ENCODE measurements at places on chromosomes 5 and 9.

GRCh38 chr9:1460143-1460769 is 410.1 kb downstream of the DMRT2 start:
- no peak for DNase-seq

GRCh38 chr9:18194316-18194715 is 279.6 kb upstream of the ADAMTSL1 start:
- no peak for DNase-seq

GRCh38 chr9:115296831-115297565 is 179.0 kb upstream of the TNC start:
- no peak for DNase-seq

- DNase-seq = no peak
Observed at GRCh38 chr5:154831451-154831850, 19.0 kb downstream of the FAXDC2 start.

- DNase-seq = no peak
Observed at GRCh38 chr9:134783699-134784039, 96.9 kb upstream of the FCN2 start.

DNA sequence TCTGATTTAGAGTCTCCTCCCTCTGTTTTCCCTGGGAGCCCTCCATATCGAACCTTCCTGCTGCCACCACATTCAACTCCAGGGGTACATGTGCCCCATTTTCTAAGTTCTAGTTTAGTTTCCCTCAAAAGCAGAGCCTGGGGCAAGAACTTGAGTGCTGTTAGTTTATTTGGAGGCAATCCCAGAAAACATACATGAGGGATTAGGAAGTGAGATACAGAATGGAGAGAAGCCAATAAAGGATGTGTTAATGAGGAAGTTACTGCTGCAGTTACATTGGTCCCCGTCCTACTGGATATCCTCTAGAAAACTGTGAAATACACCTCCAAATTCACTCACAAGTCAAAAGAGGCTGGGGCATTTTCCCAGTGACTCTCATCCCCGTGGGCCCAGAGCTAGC is 159.4 kb upstream of the SMARCA2 start:
- no peak for DNase-seq

DNA sequence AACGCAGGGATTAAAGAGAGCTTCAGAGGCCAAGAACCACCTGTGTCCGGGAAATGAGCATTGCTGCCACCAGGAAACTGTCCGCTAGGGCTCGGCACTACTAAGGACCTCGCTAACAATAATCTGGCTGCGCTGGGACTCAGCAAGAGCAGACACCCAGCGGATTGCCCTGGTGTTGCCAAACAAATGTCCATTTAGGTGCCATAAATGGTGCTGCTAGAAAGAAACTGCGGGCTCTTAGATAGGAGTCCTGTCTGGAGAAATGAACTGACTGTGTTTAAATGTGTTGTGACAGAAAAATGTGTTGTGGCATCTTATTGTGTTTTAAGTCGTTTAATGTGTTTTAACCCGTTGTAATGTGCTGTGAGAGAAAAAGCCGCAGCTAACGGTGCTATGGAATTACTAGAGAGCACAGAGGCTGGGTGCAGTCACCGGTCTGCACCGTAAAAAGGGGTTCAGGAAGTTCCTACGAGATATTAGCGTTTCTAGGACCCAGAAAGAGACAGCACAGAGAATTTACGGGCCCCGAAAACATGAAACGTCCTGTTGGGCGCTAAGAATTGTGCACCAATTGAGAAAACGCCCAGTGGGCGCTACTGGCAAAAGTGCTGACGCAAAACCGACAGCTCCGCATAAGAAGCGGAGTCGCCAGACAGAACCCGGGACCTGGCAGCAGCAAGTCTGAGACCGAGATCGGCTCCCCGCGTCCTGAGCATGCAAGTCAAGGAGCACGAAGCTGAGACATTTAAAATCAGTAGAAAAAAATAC is 90.6 kb downstream of the ANXA2R start:
- no peak for DNase-seq

DNA sequence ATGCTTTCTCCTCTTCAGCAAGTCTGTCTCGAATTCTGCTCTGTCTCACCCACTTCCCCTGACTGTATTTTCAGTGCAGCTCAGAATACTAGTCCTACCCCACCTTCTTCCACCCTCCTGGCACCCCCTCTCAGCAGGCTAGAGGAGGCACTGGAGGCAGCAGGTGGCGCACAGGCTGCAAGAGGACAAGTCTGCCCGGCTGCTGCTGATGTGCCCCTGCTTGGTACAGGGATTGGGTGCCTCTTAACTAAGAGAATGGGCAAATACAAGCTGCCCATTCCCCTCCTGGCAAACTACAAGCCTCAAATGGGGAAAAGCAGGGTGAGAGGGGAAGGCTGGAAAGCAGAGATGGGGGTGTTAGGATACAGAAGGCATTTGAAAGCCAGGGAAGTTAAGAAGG is 5.1 kb downstream of the TLN1 start:
- no peak for DNase-seq

- no peak for DNase-seq
Observed at GRCh38 chr5:418162-419121, 24.5 kb upstream of the EXOC3 start.

- no peak for DNase-seq
Observed at GRCh38 chr9:134402182-134402581, 75.9 kb downstream of the RXRA start.

All from stimulated activated CD8-positive, alpha-beta memory T cell treated with anti-CD3 and anti-CD28 coated beads, Interleukin-15, amount 100 ng/mL, for 24 hours (primary cell).